Spinal cord (tissue), 10 donors: ENCODE measurements at places on chromosomes 11 and 22.

DNA sequence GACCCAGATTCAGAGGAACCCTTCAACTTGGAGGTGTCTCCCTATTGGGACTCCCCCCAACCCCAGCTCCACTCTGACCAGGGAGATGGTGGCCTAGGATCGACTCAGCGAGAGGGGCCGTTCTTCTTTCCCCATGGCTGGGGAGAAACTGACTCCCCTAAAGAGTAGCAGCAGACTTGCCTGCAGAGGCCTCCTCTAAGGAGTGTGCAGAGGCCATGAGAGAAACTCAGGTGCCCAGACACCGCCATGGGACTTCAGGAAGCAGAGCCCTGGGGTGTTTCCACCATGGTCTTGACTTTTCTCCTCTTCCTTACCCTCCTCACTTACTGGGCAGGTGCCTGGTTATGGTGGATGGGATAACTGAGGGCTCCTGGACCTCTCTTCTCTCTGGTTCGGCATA lies 2.6 kb upstream of the TOP3B start:
- DNase-seq: no peak

- peak; percentile 37 for DNase-seq
Measured at GRCh38 chr22:17672417-17672991, 33.9 kb downstream of the BCL2L13 start.

DNA sequence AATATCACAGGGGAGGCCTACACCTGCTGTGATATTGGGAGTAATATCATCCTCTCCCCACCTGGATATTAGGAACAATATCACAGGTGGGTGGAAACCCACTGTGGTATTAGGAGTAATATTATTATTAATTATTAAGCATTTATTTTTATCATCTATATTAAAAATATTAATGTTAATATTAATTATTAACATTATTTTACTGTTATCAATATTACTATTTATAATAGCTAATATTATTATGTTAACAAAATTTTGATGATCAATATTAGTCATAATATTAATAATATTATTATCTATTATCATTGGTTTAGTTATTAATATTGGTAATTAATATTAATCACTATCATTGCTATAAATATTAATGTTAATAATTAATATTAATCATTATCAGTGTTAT lies 161.1 kb upstream of the API5 start:
- DNase-seq: no peak

DNA sequence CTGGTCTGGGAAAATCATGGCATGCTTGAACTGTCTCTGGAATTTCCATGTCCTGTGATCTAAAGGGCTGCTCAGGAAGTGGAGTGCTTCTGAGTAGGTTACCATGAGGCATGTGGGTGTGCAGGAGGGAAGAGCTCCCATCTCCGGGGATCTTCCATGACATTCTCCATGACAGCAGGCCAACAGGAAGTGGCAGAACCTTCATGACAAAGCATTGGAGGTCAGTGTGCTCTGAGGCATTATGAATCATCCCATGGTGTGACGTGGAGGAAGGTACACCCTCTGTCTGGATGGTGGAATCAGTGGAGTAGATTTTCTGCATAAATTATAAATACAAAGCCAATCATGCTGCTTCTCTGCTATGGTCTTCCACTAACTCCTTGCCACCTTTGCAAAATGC lies 139.6 kb upstream of the E2F8 start:
- DNase-seq: no peak

GRCh38 chr22:24054356-24054755 lies 43.3 kb downstream of the CABIN1 start:
- no peak for DNase-seq

- DNase-seq: peak; percentile 48
Measured at GRCh38 chr11:93080146-93080759, 110.8 kb downstream of the MTNR1B start.

GRCh38 chr11:45961751-45962240 lies 39.3 kb downstream of the LARGE2 start:
- DNase-seq: no peak

DNA sequence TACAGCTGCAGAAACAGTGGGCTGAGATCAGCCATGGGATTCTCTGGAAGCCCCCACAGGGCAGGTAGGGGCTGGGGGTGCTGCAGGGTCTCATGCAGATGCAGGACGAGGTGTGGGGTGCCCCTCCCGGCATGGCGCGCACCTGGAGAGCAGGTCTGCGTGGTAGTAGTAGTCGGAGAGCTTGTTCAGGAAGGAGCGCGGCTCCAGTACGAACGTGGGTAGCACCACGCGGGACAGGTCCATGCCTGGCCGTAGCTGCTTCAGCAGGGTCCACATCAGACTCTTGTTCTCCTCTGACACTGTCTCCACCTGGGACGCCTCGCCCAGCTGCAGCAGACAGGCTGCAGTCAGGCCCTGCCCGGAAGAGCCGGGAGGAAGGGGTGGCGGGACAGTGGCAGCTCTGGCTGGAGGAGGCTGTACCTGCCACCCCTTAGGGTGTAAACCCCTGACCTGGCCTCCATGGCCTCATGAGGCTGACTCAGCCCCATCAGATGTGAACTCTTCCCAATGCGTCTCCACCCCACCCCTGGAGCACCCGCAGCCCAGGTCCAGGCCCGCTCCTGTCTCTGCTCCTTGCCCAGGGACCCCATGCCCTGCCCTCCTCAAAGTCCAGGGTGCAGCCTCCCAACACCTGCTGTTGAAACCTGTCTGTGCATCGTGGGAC lies 47.0 kb upstream of the CARS1 start:
- DNase-seq: no peak

DNA sequence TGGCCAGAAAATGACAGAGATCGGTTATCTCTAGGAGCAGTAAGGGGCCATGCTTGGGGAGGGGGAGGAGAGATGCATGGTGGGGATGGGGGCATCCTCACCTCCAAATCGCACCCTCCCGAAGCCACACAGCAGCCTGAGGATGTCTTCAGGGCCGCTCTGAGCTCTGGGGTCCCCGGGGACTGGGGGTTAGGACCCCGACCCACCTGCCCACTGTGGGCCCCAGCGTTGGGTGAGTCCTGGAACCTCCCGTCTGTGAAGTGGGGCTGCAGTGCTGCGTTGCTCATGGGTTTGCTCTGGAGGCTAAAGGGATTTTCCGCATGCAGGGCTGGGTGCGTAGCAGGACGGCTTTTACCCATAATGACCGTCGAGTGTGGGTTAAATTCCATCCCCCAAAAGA lies 1046.3 kb downstream of the BRD1 start:
- DNase-seq: no peak

DNA sequence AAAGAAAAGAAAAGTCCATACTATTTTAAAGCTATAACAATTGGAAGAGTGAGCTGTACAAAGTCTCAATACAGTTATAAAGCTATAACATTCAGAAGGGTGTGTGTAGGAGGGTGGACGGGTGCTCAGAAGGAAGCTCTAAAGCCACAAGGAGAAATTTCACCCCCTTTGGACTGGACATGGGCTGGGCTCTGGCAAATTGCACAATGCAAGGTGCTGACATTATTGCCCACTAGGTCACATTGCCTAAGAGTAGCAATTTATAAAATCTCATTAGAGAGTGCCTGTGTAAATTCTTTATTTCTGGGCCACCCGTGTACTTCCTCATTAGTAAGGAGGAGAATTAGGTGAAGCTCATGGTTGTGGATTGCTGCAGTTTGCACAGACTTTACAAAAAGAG lies 5.7 kb upstream of the APOBEC3A start:
- no peak for DNase-seq

GRCh38 chr11:12724301-12725054 lies 50.3 kb downstream of the TEAD1 start:
- no peak for DNase-seq

DNA sequence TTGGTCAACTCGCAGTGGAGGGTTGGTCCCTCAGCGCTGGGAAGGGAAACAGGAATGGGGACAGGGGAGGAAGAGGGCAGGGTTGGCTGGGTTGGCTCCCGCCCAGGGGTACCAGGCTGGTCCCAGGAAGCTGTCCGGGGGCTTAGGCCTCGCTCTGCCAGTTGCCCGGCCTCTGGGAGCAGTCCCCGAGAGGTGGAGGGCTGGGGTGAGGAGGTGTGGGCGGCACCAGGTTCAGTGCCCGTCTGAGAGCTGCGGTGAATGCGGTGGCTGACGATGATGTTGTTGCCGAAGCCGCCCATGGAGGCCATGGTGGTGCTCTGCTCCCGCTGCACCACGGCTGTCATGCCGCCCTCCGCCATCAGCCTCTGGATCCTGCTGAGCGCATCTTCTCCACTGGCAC lies 6.0 kb upstream of the CHRM4 start:
- no peak for DNase-seq

GRCh38 chr22:25908212-25908611 lies 166.2 kb downstream of the MYO18B start:
- no peak for DNase-seq

DNA sequence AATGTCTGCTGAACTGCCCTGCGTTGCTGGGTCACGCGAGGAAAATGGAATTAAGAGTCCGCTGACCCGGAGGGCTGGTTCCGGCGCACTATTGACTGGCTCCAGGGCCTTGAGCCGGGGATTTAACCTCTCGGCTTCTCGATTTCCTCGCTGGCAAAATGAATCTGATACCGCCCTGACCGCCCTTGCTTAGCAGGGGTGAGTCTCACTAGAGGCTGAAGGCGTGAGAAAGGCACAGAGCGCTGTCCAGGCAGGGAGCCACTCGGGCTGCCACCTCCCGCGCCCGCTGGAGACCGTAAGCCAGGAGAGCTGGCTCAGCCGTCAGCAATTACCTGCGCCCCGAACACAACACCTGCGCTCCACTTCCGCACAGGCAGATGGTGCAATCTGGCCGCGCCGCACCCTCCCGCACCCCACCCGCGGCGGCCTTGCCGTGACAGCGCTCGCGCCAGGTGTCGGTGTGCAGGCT lies 65.6 kb downstream of the BUD13 start:
- no peak for DNase-seq

DNA sequence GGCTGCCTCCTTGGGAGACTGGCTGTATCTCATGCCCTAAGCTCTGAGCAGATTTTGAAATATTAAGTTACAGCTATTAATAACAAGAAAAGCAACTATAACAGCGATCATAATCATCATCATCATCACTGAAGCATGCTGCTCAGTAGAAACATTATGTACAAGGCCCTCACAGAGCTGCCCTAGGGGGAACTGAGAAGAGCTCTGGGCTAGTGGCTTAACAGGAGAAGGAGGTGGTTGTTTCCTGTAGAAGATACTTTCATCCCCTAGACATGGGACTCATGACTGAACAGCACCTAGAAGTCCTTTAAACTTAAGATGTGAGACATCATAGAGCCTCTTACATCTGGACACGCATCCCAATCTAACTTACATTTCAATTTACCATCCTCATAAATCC lies 332.8 kb upstream of the PLET1 start:
- no peak for DNase-seq

DNA sequence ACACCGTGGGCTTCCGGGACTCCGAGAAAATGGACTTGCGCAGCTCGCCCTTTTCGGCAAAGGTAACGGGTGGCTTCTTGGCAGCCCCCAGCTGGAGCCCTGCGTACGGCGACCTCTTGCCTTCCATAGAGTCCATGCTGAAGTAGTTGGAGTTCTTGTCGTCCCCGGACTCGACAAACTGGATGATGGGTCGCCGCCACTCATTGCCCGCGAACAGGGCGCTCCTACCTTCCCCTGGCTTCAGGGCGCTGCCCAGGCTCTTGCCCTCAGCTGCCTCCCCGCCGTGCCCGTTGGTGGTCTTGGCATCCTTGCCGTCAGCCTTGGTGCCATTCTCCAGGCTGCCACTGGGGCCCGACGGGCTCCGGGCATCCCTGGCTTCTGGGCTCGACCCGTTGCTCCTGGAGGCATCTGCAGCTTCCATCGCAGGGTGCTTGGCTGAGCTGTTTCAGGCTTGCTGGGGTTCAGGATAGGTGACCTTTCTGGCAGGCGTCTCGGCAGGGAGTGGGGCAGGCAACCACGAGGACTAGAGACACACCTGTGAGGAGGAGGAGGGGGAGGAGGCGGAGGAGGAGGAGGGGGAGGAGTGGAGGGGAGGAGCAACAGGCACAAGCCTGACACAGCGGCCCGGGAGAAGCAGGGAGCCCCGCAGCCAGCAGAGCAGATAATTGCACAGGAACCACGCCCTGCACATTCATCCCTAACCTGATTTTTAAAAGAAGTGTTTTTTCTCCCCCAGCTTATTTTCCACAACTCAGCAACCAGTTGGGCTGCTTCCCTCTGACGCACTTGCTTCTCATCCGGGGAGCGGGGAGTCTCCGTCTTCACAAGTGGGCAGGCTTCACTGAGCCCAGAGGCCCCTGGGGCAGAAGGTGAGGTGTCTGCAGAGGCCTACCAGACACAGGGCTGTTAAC lies at the start of gene TRIM29:
Gene TRIM29, minus strand, starts transcription at position 503 of the 911 bp plus-strand sequence. Its CDS starts 82 bp downstream, at position 421.
- no peak for DNase-seq

DNA sequence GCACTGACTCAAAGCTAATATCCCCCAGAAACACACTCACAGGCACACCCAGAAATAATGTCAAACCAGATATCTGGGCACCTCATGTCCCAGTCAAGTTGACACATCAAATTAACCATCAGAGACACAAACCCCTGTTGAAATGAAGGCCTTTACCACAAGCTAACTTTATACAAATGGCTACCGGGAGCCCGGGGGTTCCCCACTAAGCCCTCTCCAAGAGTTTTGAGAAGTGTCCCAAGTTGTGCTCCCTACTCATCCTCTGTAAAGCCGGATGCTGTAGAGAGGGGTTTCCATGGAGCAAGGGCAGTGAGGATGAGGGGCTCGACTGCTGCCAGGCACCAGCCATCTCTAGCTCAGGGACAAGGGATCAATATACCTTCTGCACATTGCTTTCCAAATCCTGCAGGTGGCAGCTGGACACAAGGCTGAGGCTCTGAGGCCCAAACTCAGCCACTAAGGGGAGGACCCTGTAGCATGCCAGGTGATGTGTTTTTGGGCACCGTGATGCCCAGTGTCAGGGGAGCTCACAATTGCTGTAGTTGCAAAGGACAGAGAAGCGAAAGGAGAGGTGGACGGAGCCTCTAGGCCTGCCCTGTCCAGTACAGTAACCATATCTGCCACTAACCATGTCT lies 145.7 kb downstream of the TTC17 start:
- DNase-seq: peak; percentile 24

GRCh38 chr11:85746670-85747069 lies 60.7 kb upstream of the CCDC89 start:
- no peak for DNase-seq

DNA sequence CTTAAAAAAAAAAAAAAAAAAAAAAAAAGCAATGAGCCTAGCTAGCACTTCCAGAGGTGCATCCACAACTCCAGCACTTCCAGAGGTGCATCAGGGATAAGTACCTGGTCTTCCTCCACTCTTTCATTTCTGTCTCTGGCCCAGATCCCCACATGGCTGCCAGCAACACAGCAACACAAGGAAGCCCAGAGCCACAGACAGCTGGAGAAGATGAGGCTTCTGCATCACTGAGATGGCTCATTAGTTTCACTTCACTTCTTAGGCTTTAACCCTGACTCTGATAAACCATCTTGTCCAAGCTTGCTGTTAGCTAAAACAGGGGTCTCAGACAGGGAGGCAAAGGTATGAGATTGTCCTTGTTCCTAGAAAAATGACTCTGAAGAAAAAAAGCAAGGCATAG lies 35.6 kb downstream of the PC start:
- no peak for DNase-seq

- no peak for DNase-seq
Measured at GRCh38 chr11:60955571-60955970, 3.6 kb upstream of the SLC15A3 start.
